ENCODE measurements at places on chromosomes 12 and 14.
A peak's percentile ranks its signal among the peaks of the same experiment; 100 is the strongest.

- H3K36me3 ChIP-seq = peaks cover 40% of the 10 kb centered on the region
- peak; percentile 98 for DNase-seq
- H3K4me1 ChIP-seq = peaks cover 31% of the 10 kb centered on the region
- no peaks in the 10 kb centered on the region for H3K27me3 ChIP-seq
- H3K4me3 ChIP-seq = peak within 1 kb of the TSS; percentile 91
Measured at GRCh38 chr14:35046048-35046750, at the start of gene FAM177A1. Gene FAM177A1 (plus strand): TSS chr14:35046272. CDS start chr14:35046464, 192 bp downstream.

DNA sequence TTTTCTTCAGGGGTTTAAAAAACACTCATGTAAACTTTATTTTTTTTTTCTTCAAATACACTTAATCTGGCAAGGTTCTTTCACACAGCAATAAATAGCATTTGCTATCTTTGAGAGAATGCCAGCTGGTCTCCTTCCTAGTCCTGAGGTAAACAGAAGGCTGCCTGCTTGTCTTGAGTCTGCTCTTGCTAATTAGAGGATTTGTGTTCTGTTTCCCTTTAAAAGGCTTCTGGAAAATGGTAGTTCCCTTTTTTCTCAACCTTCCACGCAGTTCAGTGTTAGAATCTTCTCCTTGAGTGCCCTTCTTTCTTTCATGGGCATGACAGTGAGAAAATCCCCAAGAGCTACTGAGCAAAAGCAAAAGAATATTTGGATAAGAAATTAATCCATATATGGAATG is 92.3 kb upstream of the DCN start:
- no peaks in the 10 kb centered on the region for H3K4me1 ChIP-seq
- no peaks in the 10 kb centered on the region for H3K36me3 ChIP-seq
- DNase-seq = no peak
- no peak overlapping the region for H3K4me3 ChIP-seq
- H3K27me3 ChIP-seq = peaks cover 11% of the 10 kb centered on the region
- no peak overlapping the region for H3K27ac ChIP-seq

DNA sequence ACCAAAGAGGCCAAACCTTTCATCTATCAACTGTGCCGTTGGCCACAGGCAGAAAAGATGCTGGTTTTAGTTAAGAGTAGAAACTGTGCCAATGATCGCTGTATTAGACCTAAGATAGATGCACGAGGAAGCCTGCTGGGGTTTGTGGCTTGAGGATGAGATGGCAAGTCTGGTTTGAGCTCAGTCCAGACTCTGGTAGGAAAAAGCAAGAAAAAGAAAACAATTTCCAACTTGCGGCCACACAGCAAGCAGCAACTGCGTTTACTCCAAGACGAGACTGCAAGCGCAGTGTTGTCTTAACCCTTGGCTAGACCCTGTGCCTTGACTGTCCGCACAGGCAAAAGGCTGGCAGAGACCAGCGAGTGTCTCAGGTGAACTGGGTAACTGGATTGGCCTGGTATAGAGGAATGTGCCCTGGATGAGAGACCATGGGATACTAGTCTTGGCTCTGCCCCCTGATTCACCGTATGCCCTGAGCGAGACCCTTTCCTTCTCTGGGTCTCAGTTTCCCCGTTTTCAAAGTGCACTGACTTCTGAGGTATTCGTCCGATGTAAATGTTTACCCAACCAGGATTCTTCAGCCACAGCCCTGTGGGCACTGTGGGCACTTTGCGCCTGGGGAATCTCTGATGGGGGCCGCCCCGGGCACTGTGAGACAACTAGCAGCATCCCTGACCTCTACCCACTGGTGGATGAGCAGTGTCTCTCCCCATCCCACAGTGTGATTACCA is 113.4 kb downstream of the DICER1 start:
- peaks cover 10% of the 10 kb centered on the region for H3K27me3 ChIP-seq
- no peak overlapping the region for H3K4me3 ChIP-seq
- DNase-seq = peak; percentile 17
- H3K27ac ChIP-seq = no peak overlapping the region
- no peaks in the 10 kb centered on the region for H3K4me1 ChIP-seq
- H3K36me3 ChIP-seq = no peaks in the 10 kb centered on the region

DNA sequence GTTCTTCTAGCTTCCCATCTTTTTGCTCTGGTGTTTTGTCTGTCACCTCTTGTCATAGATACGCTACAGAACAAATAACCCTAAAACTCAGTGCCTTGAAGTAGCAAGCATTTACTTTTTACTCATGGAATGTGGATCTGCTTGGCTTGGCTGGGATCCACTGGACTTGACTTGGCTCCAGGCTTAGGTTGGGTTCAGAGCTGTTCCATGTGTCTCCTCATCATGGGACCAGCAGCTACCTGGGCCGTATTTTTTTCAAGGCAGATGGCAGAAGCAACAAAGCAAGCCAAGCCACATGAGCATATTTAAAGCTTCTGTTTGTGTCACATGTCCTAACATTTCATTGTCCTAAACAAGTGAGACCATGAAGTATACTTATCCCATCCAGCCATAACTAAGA is 48.7 kb upstream of the ATF1 start:
- H3K4me3 ChIP-seq = no peak overlapping the region

DNA sequence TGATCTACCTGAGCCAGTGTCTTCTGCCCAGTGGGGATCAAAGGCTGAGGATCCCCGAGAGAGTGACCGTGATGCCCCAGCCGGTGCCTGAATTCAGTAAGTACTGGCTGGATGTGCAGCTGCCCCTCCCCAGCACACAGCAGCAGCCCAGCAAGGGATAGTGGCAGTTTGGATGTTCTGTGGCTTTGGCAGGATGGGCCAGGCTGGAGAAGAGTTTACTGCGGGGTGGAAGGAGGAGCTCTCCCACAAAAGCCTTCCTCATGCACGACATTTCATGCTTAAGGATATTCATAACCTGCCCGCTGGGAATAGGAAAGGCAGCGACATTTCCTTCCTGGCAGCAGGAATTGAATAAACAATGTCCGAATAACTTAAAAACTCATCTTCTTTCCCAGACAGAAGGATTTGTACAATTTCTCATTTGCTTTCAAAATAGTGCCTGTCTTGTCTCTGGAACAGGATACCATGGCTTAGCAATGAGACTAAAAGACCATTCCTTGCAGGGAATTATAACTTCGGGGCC is 135.6 kb upstream of the PRMT8 start:
- no peak overlapping the region for H3K4me3 ChIP-seq
- H3K4me1 ChIP-seq = no peaks in the 10 kb centered on the region
- no peaks in the 10 kb centered on the region for H3K36me3 ChIP-seq
- no peak for DNase-seq
- no peak overlapping the region for H3K27ac ChIP-seq

- peak overlapping the region; percentile 84 for H3K4me3 ChIP-seq
- peak overlapping the region; percentile 99 for H3K27ac ChIP-seq
- peaks cover 4% of the 10 kb centered on the region for H3K27me3 ChIP-seq
- peaks cover 17% of the 10 kb centered on the region for H3K36me3 ChIP-seq
Measured at GRCh38 chr12:53324113-53324778, 2.8 kb upstream of the AAAS start.

- peak overlapping the region; percentile 42 for H3K27ac ChIP-seq
- H3K27me3 ChIP-seq = no peaks in the 10 kb centered on the region
- peak overlapping the region; percentile 1 for H3K4me3 ChIP-seq
Measured at GRCh38 chr12:111992464-111992863, 20.5 kb downstream of the TMEM116 start.

- DNase-seq = no peak
- no peak overlapping the region for H3K4me3 ChIP-seq
- peaks cover 4% of the 10 kb centered on the region for H3K4me1 ChIP-seq
- H3K36me3 ChIP-seq = no peaks in the 10 kb centered on the region
- H3K27ac ChIP-seq = no peak overlapping the region
Measured at GRCh38 chr12:128570191-128571065, 253.3 kb downstream of the SLC15A4 start.

GRCh38 chr14:50156111-50156510 is 39.7 kb upstream of the VCPKMT start:
- no peak for DNase-seq
- H3K27me3 ChIP-seq = no peaks in the 10 kb centered on the region
- no peak overlapping the region for H3K27ac ChIP-seq
- no peaks in the 10 kb centered on the region for H3K4me1 ChIP-seq
- H3K4me3 ChIP-seq = no peak overlapping the region
- peaks cover 32% of the 10 kb centered on the region for H3K36me3 ChIP-seq

- no peaks in the 10 kb centered on the region for H3K27me3 ChIP-seq
- no peaks in the 10 kb centered on the region for H3K4me1 ChIP-seq
- H3K4me3 ChIP-seq = no peak overlapping the region
Measured at GRCh38 chr12:88362439-88362838, 217.8 kb downstream of the KITLG start.

DNA sequence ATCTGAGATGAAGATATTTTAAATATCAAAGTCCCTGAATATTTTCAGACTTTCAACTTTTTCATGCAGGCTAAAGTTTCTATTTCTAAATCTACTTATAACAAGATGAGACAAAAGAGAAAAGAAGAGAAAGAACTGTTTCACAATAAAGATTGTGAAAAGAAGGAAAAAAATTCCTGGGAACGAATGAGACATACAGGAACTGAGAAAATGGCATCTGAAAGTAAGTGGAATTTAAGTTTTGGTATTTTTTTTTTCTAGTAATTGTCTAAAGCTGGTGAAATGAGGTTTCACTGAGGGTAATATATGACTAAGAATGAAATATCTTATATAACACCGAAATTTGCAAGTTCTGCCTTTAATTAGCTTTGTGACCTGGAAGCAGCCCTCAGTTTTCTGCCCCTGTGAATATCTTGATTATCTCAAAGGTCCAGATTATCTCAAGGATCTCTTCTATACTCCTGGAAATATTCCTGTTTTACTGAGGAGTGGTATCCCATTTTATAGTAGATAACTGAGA is 55.7 kb upstream of the PRPF39 start:
- H3K4me3 ChIP-seq = no peak overlapping the region
- H3K4me1 ChIP-seq = peaks cover 4% of the 10 kb centered on the region
- no peaks in the 10 kb centered on the region for H3K27me3 ChIP-seq
- no peak for DNase-seq
- H3K36me3 ChIP-seq = peaks cover 47% of the 10 kb centered on the region
- no peak overlapping the region for H3K27ac ChIP-seq

- no peaks in the 10 kb centered on the region for H3K4me1 ChIP-seq
- DNase-seq = no peak
- peaks cover 9% of the 10 kb centered on the region for H3K27me3 ChIP-seq
- no peak overlapping the region for H3K27ac ChIP-seq
Measured at GRCh38 chr12:91224401-91224800, 41.8 kb upstream of the DCN start.

DNA sequence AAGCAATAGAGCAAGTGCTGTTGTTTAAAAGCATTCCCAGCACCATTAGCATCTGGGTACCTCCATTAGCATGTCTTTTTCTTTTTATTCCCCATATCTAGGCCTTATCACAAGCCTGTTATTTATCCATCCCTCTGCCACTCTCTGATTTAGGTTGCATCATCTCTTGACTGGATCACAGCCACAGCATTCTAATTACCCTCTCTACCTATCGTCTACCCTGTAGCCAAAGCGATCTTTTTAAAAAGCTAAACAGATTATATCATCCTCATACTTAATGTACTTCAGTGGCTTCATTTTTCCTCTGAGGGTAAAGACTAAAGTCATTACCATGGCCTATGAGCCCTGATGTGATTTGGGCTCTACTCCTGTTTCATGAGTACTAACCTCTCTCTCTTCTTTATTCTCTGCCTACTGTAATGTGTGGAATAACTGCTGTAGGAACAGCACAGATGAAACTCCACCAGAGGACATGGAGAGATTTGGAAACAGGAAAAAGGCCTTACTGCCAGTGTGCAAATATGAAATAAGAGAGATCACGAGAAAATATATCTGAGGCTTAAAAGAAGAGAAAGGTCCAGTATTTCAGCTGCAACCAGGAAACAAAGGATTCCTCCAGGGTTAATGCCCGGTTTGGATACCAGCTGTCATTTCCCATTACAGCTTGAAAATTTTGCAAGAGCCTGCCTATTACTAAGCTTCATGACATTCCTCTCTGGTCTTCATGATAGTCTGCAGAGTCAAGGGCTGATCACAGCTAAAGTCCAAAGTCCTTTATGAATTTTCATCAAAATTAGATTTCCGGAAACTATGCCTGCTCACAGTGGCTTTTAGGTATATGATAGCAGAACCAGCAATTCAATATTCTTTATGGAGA is 422.5 kb upstream of the PDE3A start:
- H3K4me1 ChIP-seq = no peaks in the 10 kb centered on the region
- no peak overlapping the region for H3K27ac ChIP-seq
- DNase-seq = no peak
- no peak overlapping the region for H3K4me3 ChIP-seq
- no peaks in the 10 kb centered on the region for H3K27me3 ChIP-seq

DNA sequence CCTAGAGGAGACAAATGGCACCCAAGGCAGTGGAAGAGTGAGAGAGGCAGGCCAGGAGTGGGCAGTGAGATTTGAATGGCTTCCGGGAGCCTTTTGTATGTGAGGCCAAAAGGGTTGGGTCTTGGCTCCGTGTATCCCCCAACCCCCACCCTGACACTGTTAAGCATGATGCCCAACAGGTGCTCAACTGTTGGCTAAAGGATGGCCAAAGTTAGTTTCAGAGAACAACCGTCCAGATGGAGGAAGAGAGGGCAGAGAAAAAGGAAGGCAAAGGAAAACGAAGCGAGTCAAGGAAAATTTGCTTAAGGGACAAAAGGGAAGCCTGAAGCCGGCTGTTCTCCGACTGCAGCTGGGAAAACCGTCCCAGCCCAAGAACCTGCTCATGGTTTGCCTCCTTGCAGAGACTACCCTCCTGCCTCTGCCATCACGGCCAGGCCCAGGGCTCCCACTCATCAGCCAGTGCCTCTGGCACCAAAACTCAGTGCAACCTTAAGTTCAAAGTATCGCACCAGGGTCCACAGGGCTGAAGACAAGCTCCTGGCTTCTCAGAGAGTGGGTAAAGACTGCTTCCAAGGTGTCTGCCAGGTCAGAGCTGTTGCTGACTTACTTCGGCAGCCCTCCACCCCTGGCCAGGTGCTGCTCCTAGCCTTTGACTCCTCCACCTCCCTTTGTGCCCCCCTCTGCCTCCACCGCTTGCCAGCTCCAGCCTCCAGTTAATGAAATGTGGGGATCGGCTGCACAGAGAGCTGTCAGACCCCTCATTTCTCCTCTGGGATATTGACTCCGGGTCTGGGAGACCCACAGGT is 4.2 kb upstream of the C1QL4 start:
- H3K27me3 ChIP-seq = peaks cover 89% of the 10 kb centered on the region
- H3K4me3 ChIP-seq = no peak overlapping the region
- no peak for DNase-seq
- no peaks in the 10 kb centered on the region for H3K36me3 ChIP-seq

- H3K36me3 ChIP-seq = no peaks in the 10 kb centered on the region
- no peak for DNase-seq
- no peak overlapping the region for H3K4me3 ChIP-seq
- H3K27me3 ChIP-seq = no peaks in the 10 kb centered on the region
- peak overlapping the region; percentile 24 for H3K27ac ChIP-seq
- H3K4me1 ChIP-seq = peaks cover 28% of the 10 kb centered on the region
Measured at GRCh38 chr14:96987086-96987474, 189.9 kb downstream of the VRK1 start.

- no peaks in the 10 kb centered on the region for H3K4me1 ChIP-seq
- H3K27ac ChIP-seq = no peak overlapping the region
- H3K27me3 ChIP-seq = no peaks in the 10 kb centered on the region
- no peak overlapping the region for H3K4me3 ChIP-seq
- DNase-seq = no peak
Measured at GRCh38 chr12:23536293-23536692, 413.2 kb downstream of the SOX5 start.
